ENCODE measurements at places on chromosomes 12 and 14.

- DNase-seq, result no peak
These were observed 512.4 kb upstream of the TMPO start for GRCh38 chr12:98002887-98003493.

- no peak for DNase-seq
These were observed 114.2 kb downstream of the TTC6 start for GRCh38 chr14:37709419-37710195.

DNA sequence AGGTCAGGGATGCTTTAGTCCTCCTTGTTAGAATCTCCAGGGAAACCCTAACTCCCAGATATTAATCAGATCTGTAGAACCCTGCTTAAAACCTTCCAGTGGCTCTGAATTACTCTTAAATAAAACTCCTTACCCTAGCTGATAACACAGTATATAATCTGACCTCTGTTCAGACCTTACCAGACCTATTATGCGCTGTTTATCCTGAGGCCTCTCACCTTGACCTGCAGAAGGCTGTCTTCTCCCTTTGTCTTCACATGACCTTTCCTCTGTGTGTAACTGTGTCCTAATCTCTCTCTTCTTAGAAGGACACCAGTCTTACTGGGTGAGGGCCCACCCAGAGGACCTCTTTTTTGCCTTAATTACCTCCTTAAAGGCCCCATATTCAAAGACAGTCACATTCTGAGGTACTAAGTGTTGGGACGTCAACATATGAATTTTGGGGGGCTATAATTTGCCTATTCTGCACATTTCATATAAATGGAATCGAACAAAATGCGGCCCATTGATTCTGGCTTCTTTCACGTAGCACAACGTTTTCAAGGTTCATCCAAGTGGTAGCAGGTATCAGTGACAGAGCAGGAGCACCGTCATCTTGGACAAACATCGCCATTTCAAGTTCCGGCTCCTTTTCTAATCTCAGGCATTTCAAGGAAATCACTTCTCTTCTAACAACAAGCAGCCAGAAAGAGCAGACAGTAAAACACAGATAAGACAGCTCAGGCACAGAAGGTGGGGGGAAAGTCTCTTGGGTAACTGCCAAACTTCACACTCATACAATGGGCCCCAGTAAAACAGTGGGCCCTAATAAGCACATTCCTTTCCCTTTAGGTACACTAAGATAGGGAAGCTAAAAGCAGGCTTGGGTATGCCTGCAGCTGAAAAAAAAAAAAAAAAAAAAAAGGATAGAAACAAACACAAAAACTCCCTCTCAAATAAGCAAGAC, 200.2 kb upstream of the NUDT4 start:
- DNase-seq, result no peak

DNA sequence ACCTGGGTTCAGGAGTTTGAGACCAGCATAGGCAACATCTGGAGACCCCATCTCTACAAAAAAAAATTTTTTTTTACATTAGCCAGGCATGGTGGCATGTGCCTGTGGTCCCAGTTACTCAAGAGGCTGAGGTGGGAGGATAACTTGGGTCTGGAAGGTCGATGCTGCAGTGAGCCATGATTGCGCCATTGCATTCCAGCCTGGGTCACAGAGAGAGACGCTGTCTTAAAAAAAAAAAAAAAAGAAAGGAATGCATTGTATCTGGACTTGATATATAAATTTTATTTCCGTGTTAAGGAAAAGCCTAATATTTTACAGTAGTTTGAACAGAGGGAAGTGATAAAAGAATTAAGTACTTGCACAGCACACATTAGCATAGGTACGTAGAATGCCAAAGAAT, 97.2 kb downstream of the ZC3H14 start:
- no peak for DNase-seq

- DNase-seq, result no peak
These were observed 197.2 kb upstream of the TMPO start for GRCh38 chr12:98317939-98318899.

GRCh38 chr14:38718519-38718918, 384.5 kb downstream of the SEC23A start:
- no peak for DNase-seq

DNA sequence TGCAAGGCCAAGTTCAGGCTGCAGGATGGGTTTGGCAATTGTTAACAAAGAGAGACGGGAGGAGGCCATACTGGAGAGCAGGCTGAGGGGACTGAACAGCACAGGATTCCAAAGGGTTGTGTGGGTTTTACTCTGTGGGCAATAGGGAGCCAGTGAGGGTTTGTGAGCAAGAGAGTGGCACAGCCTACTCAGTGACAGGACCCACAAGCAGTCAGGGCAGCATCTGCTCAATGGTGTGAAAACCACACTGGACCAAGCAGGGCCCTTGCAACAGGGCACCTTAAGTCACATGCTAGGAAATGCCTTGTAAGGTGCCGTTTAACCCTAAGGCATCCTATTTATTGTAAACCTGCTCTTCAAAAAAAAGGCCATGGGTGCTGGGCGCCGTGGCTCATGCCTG, 22.0 kb downstream of the SYNE3 start:
- DNase-seq, result no peak

DNA sequence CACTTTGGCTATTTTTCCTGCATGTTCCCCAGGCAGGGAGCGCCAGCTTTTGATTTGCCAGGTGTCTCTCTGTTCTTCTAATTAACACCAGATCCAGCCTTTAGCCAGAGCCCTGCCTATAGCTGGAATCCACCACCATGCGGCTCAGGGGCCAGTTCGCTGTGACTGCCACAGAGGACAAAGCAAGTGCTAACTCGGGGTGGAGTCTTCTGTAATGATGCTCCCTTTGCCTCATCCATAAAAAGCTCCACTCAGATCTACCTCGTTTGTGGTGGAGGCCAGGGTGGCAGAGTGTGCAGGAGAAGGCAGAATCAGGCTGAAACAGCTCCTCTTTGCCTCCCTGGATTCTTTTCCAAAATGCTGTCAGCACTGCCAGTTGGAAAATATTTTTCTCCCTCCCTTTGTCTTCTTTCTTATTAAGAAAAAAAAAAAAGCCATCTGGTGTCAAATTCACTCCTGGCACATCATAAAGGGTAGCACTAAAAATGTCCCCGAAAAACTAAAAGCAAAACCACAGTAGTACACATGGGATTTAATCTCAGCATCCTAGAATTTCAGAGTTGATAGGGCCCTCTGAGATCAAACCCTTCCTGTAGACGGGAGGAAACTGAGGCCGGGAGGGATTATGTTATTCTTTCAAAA, 18.0 kb upstream of the CTDSP2 start:
- no peak for DNase-seq

DNA sequence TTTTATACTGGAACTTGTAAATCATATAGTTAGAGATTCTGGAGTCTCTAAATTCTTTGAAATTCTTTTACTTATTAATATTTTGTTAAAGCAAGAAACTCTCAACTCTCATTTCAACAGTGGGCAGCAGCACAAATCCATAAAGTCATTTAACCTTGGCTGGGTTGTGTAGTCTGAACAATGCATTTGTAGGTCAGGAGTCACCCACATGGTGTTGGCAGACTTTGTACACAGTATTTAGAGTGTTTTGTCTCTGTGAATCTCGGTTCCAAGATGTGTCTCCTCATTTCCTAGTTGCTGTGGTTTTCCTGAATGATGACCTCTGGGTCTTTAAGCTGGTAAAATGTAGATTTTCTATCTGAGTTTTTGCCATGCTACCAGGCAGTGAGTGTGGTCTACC, 20.8 kb upstream of the STRAP start:
- DNase-seq, result no peak

GRCh38 chr12:124428136-124428791, 133.4 kb downstream of the RFLNA start:
- no peak for DNase-seq

GRCh38 chr12:95767703-95768102, 22.9 kb downstream of the NTN4 start:
- DNase-seq, result no peak

DNA sequence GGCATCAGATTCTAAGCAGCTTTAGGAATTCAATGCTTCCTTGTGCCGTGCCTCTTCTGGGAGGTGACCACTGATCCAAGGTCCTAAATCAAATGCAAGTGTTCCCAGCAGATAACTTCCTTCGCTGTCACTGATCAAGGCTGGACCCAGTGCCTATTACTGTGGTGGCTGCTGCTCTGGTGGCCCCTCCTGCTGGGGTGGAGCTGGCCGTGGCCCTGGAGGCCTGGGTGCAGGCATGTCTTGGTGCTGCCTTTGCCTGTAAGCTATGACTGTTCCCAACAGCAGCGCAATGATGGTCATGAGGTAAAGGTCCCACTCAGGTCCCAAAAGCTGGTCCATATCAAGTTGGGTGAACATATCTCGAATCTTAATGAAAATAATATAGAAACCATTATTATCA, 56.8 kb downstream of the SEL1L start:
- no peak for DNase-seq

- no peak for DNase-seq
These were observed 181.0 kb upstream of the TBX3 start for GRCh38 chr12:114864837-114865551.

GRCh38 chr14:99516156-99516870, 35.1 kb downstream of the CCNK start:
- DNase-seq, result no peak

DNA sequence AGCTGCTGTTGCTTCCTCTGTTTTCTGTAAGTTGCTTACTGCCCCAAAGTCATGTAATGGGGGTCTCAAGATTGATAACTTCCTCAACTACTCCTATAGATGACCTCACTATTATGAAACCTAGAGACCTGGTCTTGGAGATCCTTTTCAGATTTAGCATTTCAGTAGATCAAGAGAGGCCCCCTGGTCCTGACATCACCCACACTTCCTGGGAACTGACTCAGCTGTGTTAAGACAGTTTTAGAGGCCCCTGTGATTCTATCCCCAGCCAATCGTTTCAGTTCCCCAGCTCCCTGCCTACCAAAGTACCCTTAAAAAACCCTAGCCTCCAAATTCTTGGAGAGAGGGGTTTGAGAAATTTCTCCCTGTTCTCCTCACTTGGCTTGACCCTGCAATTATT, 9.2 kb upstream of the ARG2 start:
- DNase-seq, result no peak

DNA sequence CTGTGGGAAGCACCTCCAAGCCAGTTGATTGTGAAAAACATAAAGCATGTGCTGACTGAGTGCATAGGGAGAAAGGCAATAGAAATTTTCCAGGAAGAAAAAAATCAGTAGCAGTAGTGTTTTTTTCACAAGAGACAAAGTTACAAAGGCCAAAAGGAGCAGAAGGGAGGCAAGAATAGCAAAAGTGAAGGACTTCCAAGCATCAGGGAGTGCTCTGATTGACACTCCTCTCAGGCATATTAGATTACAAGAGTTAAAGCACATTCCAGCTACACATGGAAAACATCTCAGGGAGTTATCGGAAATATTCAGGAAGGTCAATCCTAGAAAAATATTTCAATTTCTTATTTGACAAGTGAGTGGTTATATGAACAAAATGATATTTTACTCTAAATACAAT, 508.0 kb downstream of the MDGA2 start:
- no peak for DNase-seq

GRCh38 chr14:91154851-91155625, 41.2 kb downstream of the DGLUCY start:
- no peak for DNase-seq

- DNase-seq, result no peak
These were observed 9.7 kb downstream of the SPTSSA start for GRCh38 chr14:34452258-34452822.

GRCh38 chr14:75493592-75494087, 28.6 kb upstream of the BATF start:
- DNase-seq, result no peak

- no peak for DNase-seq
These were observed 39.2 kb upstream of the BMAL2 start for GRCh38 chr12:27293463-27293862.

- DNase-seq, result peak; percentile 40
These were observed at the start of gene TSHR for GRCh38 chr14:80955416-80955941. Gene TSHR, plus strand, starts transcription at chr14:80955621. Its CDS starts 60 bp downstream, at chr14:80955681.

GRCh38 chr12:86293682-86294240, 37.6 kb upstream of the MGAT4C start:
- DNase-seq, result no peak

DNA sequence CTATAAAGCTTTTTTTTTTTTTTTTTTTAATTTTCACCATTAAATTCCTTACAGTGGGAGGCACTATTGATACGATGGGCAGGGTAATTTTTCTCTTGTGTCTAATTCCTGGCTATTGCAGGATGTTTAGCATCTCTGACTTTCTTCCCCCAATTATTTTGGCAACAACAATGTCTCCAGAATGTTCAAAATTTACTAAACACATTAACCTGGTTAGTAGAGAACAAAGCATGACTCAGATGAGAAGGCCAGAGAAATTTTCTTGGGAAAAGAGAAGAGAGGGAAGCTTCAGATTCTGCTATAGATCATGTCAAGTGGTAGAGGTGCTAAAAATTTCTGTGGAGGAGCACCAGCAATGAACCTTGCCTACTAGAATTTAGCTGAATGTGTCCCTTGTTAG, 171.5 kb upstream of the PRICKLE1 start:
- no peak for DNase-seq

DNA sequence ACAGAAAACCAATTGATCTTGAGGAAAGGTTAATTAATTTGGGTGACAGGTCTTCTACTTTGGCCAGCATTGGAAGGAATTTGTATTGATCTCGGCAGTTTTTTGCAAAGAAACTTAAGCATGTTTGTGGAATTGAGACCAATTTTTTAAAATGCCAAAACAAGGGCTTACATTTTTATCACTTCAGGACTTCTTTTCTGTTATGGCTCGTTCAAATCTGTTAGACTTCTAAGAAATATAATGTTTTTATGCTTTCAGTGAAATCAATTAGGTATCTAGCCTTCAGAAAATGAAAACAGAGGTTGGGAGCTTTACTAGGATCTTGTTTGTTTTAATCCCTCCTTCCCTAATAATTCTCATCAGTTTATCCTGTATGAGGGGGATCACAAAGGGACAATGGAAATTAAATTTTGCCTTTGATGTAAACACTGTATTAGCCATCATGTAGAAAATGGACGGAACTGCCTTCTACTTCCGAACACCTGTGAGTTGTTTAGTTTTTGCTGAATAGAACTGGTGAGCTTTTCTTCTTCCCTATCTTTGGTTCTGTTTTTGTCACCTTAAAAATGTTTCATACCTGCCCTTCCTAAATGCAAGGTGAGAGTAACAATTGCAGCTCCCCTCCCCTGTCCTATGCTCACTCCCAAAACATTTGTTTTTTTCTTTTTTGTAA, 7.8 kb downstream of the FOXA1 start:
- no peak for DNase-seq

DNA sequence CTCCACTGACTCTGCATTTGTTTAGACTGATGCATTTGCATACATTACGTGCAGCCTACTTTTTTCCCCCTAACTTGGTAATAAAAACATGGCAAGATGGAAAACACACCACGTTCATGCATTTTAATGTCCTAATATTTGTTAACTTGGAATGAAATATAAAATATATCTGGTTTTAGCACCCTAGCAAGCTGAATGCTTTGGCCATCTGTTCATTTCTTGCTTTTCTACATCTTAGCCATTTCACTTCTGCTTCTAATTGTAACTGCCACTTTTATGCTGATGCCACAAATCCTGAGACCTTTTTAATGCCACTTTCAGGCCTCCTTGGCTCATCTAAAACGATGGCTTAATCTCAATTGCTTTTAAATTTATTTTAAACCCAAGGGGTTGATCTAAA, 177.7 kb upstream of the RASSF8 start:
- no peak for DNase-seq
